ENCODE measurements at places on chromosomes 12 and 14.

GRCh38 chr14:38205949-38206665, 1.6 kb upstream of the SSTR1 start:
- no peak for DNase-seq

DNA sequence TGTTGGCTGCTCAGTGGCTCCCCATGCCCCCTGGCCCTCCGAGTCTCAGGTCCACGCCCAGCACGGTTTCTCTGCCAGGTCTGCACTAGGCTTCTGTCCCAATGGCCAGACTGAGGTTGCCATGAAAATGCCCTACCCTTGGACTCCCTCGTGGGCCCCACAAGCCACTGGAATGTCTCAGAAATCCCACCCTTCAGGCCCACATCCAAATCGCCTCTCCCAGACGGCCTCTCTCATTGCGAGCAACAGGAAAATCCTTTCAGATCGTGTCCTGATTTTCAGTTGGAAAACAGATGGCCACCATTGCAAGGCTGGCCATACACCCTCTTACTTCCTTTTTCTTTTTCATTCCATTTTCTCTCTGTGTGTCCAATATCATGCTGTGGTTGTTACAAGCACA, 77.3 kb downstream of the IRF2BPL start:
- DNase-seq = no peak

GRCh38 chr12:113299619-113300237, 35.2 kb downstream of the SLC8B1 start:
- no peak for DNase-seq

DNA sequence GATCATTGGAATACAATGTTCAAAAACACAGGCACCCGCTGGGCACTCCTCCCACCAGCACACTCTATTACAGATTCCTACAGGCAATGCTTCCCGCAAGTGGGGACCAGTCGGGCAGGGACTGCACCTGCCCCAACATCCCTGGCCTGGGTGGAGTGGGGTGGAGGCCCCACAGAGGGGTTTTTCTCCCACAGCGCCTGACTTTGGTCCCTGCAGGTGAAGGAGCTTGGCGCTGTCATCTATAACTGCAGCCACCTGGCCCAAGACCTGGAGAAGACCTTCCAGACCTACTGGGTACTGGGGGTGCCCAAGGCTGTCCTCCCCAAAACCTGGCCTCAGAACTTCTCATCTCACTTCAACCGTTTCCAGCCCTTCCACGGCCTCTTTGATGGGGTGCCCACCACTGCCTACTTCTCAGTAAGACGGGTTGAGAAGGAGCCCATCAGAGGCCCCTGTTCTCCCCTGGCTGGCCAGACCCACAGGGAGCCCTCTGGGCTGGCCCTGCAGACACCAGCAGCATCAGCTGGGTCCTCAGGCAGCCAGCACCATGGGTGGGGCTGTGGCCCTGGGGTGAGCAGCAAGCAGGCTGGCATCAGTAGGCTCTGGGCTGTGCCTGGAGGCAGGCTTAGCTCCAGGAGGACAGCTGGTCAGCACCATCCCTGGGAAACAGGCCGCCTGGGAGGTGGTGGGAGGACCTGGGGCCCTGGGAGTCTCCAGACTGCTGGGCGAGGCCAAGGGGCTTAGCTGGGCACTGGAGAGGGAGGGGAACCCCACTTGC, 6.0 kb downstream of the PLD4 start:
- DNase-seq = no peak

GRCh38 chr12:111011999-111012600, 91.7 kb upstream of the MYL2 start:
- DNase-seq = no peak

GRCh38 chr14:87745507-87746118, 247.4 kb downstream of the GALC start:
- DNase-seq = no peak

DNA sequence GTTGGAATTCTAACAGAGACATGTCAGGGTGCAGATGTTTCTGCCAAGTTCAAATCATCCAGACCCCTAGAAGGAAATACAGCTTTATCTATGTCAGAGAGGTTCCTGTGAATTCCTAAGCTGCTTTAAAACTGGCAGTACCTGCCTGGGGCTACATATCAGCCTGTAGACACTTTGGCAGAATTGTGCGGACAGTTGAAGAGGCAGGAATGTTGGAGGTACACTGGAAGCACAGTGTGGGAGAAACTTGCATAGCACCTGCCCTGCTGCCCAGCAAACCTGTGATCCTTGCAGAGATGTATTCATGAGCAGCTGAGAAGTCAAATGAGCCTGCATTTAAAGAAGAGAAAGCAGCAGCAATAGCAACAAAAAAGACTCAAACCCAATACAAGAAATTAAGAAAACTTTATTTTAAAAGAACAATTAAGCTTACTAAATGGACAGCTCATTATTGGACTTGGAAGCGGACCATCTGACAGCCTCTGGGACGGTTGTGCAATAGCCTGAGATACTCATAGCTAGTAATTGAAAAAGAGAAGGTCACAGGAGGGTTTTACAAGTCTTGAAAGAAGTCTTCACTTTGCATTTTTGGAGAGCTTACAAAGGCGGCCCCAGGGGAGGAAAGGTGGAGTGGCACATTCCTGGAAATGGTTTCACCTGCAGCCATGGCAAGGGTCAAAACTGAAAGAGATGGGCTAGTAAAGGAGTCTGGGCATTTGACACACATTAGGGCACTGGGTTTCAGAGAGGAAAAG, 280.9 kb upstream of the FLRT2 start:
- no peak for DNase-seq

DNA sequence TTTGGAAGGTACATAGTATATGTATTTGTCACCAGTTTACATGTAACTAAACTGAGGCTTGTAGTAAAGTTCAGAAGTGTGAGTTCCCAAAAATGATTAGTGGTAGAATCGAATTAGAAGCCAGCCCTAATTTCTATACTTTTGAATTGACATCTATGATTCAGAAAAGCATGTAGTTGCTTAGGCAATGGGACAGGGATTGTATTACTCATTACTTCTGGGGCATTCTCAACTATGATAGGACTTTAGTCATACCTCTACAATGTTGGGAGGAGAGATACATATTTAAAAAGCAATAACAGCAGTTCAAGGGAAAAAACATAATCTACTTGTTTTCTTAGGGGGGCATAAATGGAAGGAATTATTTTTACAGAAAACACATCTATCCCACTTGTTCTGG, 277.9 kb upstream of the E2F7 start:
- DNase-seq = no peak

DNA sequence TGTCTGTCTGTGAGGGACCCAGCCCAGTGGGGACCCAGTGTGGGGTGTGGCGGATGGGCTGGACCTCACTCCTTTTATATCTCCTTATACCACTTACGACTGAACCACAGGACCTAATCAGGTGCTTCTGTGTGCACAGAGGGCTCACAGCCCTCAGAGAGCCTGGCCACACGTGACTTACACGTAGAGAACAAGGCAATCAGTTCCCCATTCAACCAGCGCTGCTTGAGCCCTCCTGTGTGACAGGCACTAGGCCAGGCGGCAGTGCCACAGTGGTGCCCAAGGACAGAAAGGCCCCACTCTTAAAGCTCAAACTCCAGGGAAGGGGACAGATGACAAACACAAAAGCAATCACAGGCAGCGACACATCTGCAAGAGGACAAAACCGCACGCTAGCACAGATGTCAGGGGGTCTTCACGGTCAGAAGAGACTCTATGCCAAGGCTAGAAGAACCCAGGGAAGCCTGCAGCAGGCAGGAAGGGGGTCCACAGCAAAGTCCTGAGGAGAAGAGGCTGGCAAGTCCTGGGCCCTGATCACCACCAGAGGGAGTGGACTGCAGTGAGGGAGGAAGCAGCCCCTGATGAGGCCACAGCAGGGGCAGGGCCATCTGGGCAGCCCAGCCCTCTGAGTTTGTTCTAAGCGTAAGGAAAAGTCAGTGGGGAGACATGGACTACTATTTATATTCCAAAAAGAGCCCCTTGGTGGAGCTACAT, 39.3 kb downstream of the SETD3 start:
- no peak for DNase-seq

DNA sequence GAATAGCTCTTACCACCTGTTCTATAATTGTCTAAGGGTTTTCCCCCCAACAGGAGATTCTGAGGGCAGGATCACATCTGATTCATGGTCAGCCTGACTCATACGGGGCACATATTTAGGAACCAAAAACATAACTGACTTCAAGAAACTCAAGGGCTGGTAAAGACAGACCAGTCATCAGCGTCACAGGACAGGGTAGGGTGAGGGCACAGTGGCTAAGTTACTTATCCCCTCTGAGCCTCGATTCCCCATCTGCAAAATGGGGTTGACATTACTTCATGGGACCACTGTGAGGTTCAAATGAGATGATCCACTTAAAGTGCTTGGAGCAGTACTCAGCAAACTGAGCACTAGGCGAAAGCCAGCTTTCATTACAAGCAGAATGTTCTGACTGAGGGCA, 606 bp downstream of the CINP start:
- no peak for DNase-seq

- no peak for DNase-seq
These were observed 5.5 kb downstream of the OR10AD1 start for GRCh38 chr12:48197549-48197970.

GRCh38 chr12:130499474-130499873, 161.8 kb downstream of the PIWIL1 start:
- no peak for DNase-seq

- peak; percentile 23 for DNase-seq
These were observed 328.6 kb downstream of the PCNX1 start for GRCh38 chr14:71235875-71236274.

- DNase-seq = no peak
These were observed 41.7 kb downstream of the ACADS start for GRCh38 chr12:120767071-120768024.

DNA sequence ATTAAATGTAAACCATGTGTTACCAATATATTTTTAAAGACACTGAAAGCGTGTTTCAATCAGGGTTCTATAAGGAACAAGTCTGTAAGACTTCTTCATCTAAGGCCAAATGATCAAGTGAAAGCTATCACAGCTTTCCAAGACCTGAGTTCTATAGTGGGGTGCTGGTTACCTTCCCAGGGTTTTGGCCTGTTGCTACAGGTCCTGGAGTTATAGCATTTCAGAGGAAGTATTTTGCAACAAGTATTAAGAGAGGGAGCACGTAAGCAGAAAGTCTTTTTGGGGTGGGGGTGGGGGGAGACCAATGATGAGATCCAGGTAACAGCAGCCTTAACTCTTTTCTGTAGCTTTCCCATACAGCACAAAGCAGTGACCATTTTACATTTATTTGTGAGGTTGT, 43.8 kb downstream of the FOXN3 start:
- no peak for DNase-seq

DNA sequence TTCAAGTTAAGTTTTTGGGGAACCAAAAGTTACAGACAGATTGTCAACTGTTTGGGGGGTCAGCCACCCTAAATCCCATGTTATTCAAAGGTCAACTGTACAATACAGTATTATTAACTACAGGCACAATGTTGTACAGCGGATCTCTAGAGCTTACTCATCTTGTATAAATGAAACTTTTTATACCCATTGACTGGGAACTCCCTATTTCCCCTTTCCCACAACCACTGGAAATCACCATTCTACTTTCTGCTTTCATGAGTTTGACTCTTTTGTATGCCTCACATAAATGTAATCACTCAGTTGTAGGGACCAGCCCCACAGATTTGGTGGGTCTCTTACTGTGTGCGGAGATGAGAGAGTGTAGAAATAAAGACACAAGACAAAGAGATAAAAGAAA, 57.8 kb downstream of the SLCO1B3 start:
- DNase-seq = no peak

DNA sequence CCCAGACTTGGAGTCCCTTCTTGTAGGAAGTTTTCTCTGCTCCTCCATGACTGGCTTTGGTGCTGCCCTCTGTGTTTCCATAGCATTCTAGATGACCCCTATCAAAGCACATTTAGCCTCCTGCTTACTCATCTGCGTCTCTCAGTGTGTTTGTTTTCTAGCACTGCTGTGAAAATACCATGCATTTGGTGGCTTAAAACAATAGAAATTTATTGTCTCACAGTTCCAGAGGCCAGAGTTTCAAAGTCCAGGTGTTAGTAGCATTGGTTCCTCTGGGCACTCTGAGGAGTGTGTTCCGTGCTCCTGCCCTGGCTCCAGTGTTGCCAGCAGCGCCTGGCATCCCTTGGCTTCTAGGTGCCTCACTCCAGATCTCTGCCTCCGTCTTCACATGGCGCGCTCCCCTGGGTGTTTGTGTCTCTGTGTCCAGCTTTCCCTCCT, 86.1 kb downstream of the CACNA1C start:
- no peak for DNase-seq

DNA sequence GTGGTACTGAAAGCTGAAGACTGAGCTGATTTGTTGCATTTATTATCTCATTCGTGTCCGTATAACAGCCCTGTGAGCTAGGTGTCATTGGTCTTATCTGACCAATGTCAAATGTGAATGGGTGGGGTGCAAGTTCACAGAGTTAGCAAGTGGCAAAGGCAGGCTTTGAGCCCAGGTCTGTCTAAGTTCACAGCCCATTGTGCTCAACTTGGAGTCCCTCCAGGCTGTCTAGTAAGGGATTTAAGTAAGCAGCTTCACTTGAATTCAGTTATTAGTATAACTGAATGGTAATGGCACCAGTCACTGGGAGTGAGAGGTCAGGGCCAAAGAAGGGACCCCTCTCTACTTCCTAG, 8.5 kb downstream of the C1S start:
- no peak for DNase-seq

DNA sequence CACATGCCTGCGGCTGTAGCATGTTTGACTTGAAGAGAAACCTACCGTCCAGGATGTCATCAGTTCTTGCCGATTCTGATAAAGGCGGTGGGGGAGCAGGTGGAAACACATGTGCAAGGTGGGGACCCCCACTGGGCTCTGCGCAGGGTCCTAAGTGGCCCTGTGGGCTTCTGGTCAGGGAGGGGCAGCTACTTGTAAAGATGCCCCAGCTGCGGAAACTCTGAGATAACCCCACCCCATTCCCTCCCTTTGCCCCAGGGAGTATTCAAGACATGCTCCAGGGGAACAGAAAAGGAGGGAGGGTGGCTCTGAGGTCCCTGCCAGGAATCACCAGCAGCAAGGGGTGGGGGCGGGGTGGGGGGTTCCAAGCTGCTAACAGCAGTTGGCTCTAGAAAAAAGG, 67.6 kb downstream of the PIWIL1 start:
- no peak for DNase-seq

GRCh38 chr14:105050551-105050897, 14.7 kb downstream of the GPR132 start:
- DNase-seq = no peak

DNA sequence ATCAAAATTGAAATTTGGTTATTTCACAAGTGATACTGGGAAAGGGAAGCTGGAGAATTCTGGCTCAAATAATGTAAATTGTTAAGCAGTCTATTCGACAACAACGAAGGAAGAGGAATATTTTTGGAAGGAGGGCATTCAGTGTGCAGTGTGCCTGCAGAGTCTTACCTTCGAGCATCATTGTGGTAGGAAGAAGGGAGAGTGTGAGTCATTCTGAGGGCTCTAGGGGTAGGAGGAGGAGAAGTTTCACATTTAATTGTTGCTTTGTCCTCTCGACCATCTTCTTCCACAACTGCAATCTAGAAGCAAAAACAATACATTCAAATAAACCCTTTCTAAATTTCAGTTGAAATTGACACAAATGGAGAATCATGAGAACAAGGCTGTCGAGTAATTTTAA, 263.0 kb downstream of the ACSS3 start:
- DNase-seq = no peak
